CD8-positive, alpha-beta memory T cell (primary cell): ENCODE measurements at places on chromosomes 7 and 10.
A peak's percentile ranks its signal among the peaks of the same experiment; 100 is the strongest.

DNA sequence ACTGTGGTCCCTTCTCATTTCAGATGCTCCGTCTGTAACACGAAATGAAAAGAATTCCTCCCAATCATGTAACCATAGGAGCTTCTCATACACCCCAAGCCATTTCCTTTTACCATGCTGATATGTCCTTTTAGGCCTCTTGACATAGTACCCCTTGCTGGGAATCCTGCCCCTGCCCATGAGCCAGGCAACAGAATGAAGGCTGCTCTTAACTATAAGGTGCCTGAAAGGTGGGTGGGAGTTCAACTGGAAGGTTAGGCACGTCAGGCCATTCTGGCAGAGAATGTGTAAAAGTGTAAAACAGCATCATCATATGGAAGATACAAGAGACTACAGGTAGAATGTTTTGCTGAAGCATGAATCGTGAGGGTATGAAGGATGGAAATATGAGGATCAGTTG lies 22.5 kb downstream of the IL2RA start:
- H3K4me3 ChIP-seq = no peak overlapping the region
- peaks cover 54% of the 10 kb centered on the region for H3K4me1 ChIP-seq
- H3K36me3 ChIP-seq = no peaks in the 10 kb centered on the region
- H3K27me3 ChIP-seq = no peaks in the 10 kb centered on the region

DNA sequence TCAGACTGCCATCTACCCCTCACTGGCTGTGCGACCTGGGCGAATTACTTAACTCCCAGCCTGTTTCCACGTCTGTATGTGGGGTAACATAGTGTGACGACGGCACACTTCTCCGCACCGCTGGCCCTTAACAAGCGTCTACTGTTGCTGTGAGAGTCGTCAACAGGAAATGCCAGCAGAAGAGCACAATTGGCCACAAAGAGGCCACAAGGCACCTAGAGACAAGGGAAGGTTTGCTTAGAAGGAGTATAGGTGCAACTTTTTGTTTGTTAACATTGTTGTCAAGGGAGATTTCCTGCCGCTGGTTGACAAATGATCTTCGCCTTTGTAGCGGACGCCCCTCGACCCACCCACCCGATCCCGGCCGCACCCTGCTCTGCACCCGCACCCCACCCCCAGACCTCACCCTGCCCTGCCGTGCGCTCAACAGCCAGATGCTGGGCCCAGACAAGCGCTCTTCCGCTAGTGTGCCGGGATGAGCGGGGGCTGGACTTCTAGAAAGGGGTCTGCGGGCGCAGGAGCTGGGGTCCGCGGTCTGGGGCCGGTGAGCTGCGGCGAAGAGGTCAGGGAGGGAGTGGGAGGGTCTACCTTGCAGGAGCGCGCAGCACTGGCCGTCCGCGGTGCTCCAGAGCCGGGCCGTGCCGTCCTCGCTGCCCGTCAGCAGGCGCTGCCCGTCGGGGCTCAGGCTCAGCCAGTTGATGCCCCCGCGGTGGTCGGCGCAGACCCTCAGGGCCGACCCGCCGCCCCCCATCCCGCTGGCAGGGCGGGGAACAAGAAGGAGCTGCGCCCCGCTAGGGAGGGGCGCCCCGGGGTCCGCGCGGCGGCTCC lies 785 bp downstream of the WDR86 start:
- peak overlapping the region; percentile 92 for H3K27ac ChIP-seq
- H3K4me1 ChIP-seq = peaks cover 6% of the 10 kb centered on the region
- peaks cover 6% of the 10 kb centered on the region for H3K27me3 ChIP-seq
- H3K36me3 ChIP-seq = no peaks in the 10 kb centered on the region
- peak; percentile 79 for DNase-seq

DNA sequence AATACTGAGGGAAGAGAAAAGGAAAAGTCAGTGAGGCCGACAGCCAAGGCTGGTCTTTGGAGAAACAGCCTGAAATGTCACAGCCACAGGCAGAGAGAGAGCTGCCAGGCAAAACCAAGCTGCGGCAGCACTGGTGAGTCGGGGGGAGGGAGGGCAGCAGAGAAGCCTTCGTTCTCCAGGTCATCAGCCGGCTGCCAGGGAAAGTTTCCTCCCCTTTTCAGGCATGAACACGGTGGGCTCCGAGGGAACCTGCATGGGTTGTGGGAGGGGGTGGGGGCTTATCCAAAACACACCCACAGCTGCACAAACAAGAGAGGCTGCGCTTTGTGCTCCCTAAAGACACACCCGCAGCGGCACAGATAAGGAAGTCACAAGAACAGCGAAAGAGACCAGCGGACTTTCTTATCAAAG lies 62.3 kb upstream of the NKX6-2 start:
- H3K27ac ChIP-seq = no peak overlapping the region
- DNase-seq = no peak
- H3K4me3 ChIP-seq = peak overlapping the region; percentile 39
- no peaks in the 10 kb centered on the region for H3K36me3 ChIP-seq
- peaks cover 5% of the 10 kb centered on the region for H3K4me1 ChIP-seq
- no peaks in the 10 kb centered on the region for H3K27me3 ChIP-seq

- no peak for DNase-seq
- H3K4me1 ChIP-seq = no peaks in the 10 kb centered on the region
These were observed 120.2 kb upstream of the STARD3NL start for GRCh38 chr7:38057829-38058228.

DNA sequence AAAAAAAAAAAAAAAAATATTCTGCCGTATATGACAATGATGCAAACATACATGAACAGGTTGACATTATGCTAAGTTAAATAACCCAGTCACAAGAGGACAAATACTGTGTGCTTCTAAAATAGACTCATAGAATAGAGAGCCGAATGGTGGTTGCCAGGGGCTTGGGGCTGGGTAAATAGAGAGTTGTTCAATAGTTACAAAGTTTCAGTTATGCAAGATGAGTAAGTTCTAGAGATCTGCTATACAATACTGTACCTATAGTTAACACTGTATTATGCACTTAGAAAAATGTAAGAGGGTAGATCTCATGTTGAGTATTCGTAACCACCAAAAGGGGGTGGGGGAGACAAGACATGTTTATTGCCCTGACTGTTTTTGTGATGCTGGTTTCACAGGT lies 77.1 kb upstream of the GNAI1 start:
- no peaks in the 10 kb centered on the region for H3K4me1 ChIP-seq
- no peaks in the 10 kb centered on the region for H3K27me3 ChIP-seq

DNA sequence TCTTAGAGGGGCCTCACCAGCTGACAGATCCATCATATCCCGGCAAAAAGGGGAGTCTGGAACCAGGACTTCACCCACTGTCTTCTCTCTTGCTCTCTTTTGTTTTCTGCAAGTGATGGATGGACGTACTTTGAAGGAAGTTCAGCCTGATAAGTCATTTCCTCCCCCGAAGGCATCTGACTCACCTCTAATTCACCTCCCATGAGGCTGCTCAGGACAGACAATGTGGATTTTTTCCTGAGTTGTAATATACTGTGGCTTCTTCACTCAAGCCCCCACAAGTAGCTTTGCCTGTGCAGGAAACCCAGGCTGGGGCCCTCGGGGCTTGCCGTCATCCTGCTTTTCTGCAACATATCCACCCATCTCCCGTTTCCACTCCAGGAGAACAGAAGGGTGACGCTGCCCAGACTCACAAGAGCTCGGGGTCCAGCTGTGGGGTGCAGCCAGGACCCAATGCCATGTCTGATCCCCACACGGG lies 70.4 kb downstream of the ASB13 start:
- no peaks in the 10 kb centered on the region for H3K36me3 ChIP-seq
- peaks cover 5% of the 10 kb centered on the region for H3K4me1 ChIP-seq
- DNase-seq = no peak
- H3K27ac ChIP-seq = no peak overlapping the region
- no peak overlapping the region for H3K4me3 ChIP-seq

- H3K36me3 ChIP-seq = no peaks in the 10 kb centered on the region
- no peak overlapping the region for H3K27ac ChIP-seq
- H3K4me1 ChIP-seq = no peaks in the 10 kb centered on the region
- no peak for DNase-seq
- no peak overlapping the region for H3K4me3 ChIP-seq
These were observed 13.9 kb downstream of the PCLO start for GRCh38 chr7:83148776-83149175.

DNA sequence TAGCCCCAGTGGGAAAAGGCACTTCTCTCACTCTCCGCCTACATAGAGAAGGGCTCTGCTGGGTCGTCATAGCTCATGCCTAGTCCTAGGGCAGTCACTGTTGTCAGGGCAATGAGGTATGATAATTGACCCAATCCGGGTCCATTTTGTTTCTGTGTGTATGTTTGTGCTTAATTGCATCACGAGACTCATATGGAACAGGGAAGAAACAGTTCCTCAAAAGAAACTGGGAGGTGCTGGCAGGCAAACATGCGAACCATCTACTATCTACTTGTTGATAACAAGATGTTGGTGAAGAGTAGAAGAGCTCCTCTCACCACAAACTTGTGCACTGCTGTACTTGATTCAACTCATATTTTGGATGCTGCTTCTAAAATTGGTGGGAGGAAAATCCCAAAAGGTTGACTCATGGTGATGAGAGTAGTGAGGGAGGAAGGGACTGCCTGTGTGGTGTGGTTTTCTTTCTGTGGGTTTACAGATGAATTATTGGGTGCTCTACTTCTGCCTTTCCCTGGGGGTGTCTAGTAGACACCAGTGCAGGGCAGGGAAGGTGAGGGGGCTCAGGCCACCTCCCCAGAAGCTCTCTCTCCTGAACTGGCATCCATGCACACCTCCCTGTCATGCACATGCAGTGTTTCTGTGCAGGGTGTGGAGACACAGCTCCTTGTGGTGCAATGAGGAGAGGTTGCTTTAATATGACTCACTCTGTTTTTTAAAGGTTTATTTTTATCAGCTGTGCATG lies 29.4 kb downstream of the LSMEM1 start:
- no peaks in the 10 kb centered on the region for H3K27me3 ChIP-seq
- H3K4me1 ChIP-seq = no peaks in the 10 kb centered on the region
- no peak overlapping the region for H3K4me3 ChIP-seq
- H3K27ac ChIP-seq = no peak overlapping the region
- no peaks in the 10 kb centered on the region for H3K36me3 ChIP-seq

DNA sequence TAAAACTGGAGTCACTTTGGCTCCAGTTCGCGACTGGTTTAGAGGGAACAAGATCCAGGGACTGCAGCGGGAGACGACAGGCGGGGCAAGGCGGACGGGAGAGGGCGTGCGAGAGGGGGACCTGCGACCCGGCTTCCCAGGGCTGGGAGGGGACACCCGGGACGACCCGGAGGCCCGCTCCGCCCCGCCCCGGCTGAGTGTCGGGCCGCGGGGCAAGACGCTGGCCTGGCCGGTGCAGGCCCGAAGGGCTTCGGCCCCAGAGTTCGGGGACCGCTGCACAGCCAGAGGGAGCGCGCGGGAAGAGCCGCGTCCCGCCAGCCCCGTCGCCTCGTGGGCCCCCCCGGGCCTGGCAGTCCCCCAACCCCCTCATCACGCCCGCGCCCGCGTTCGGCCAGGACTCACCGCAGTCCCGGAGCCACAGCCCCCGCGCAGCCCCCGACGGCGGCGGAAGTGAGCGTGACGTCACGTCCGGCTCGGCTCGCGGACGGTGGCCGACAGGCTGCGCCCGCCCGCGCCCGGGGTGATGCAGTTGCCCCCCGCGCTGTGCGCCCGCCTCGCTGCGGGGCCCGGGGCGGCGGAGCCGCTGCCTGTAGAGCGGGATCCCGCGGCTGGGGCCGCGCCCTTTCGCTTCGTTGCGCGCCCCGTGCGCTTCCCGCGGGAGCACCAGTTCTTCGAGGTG lies at the start of the genes TUBGCP2 and ZNF511:
Gene TUBGCP2, minus strand, starts transcription at position 452 of the 679 bp plus-strand sequence. CDS start 5,931 bp downstream, outside the sequence.
Gene ZNF511, plus strand, starts transcription at position 494 of the 679 bp plus-strand sequence. Its CDS starts 30 bp downstream, at position 524.
- peak within 1 kb of the TSS; percentile 88 for H3K4me3 ChIP-seq
- peaks cover 18% of the 10 kb centered on the region for H3K4me1 ChIP-seq
- DNase-seq = peak; percentile 85
- no peaks in the 10 kb centered on the region for H3K27me3 ChIP-seq
- peak within 1 kb of the TSS; percentile 99 for H3K27ac ChIP-seq
- H3K36me3 ChIP-seq = peaks cover 17% of the 10 kb centered on the region

GRCh38 chr7:113054938-113055337 lies 31.7 kb downstream of the GPR85 start:
- H3K27ac ChIP-seq = no peak overlapping the region
- H3K4me3 ChIP-seq = no peak overlapping the region
- H3K27me3 ChIP-seq = no peaks in the 10 kb centered on the region
- H3K4me1 ChIP-seq = no peaks in the 10 kb centered on the region
- no peaks in the 10 kb centered on the region for H3K36me3 ChIP-seq
- DNase-seq = no peak

DNA sequence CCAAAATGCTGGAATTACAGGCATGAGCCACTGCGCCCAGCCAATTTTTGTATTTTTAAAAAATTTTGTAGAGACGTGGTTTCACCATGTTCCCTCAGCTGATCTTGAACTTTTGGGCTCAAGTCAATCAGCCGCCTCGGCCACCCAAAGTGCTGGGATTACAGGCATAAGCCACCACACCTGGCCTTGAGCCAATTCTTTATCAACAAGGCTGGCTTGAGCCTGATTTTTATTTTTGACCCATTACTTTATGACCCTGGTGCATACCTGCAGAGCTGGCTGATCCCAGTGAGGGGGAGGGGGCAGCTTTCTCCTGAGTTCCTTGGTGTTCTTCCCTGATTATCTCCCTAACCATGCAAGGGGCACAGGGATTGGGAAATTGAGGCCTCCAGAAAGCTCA lies 15.8 kb upstream of the CPA1 start:
- no peak overlapping the region for H3K27ac ChIP-seq
- DNase-seq = no peak
- peaks cover 11% of the 10 kb centered on the region for H3K4me1 ChIP-seq
- H3K36me3 ChIP-seq = no peaks in the 10 kb centered on the region
- no peaks in the 10 kb centered on the region for H3K27me3 ChIP-seq
